ENCODE measurements at places on chromosomes 13 and 19.

- peak; percentile 53 for DNase-seq
Measured at GRCh38 chr13:24683838-24684599, 3.8 kb downstream of the ATP12A start.

GRCh38 chr19:35274323-35274722 is 5.6 kb downstream of the USF2 start:
- no peak for DNase-seq

DNA sequence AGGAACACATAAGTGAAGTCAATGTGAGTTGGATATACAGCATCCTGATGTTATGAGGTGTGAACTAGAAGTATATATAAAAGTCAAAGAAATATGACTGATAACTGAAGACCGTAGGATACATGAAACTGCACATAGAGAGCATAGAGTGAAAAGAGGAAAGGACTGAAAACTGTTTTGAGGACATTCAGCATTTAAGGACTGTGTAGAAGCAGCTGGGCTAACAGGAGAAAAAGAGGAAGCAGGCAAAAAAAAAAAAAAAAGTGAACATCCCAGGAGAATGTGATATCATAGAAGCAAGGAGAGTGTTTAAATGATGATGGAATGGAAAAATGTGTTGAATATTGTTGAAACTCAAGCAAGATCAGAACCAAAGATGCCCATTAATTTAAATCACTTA is 363.5 kb downstream of the PCDH20 start:
- no peak for DNase-seq

GRCh38 chr19:17052439-17052838 is 22.8 kb downstream of the HAUS8 start:
- DNase-seq: peak; percentile 43

- no peak for DNase-seq
Measured at GRCh38 chr19:6034512-6034911, 56.6 kb upstream of the RANBP3 start.

GRCh38 chr19:38543807-38544568 is 73.8 kb downstream of the MAP4K1 start:
- peak; percentile 63 for DNase-seq

DNA sequence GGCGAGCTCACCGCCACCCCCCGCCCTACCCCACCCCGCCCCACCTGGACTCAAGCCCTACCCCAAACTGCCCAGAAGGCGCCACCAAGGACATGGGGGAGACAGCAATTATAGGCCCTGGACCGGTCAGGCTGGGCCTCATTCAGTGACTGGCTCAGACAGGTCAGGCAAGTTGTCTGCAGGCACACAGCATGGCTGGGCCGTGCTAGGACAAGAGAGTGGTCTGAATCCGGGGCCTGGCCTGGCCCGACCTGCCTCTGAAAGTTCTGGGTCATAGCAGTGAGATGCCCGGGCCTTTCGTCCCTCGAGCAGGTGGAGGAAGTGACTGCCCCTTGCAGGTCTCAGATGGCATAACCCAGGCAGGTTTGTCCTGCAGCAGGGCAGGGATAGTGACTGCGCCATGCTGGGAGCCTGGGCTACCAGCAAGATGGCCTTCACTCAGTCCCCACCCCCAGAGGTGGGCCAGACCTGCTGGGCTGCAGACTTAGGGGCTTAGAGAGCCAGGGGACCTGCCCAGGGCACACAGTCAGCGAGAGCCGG is 21.0 kb downstream of the COMP start:
- no peak for DNase-seq

- no peak for DNase-seq
Measured at GRCh38 chr13:37531049-37531448, 67.5 kb downstream of the POSTN start.

DNA sequence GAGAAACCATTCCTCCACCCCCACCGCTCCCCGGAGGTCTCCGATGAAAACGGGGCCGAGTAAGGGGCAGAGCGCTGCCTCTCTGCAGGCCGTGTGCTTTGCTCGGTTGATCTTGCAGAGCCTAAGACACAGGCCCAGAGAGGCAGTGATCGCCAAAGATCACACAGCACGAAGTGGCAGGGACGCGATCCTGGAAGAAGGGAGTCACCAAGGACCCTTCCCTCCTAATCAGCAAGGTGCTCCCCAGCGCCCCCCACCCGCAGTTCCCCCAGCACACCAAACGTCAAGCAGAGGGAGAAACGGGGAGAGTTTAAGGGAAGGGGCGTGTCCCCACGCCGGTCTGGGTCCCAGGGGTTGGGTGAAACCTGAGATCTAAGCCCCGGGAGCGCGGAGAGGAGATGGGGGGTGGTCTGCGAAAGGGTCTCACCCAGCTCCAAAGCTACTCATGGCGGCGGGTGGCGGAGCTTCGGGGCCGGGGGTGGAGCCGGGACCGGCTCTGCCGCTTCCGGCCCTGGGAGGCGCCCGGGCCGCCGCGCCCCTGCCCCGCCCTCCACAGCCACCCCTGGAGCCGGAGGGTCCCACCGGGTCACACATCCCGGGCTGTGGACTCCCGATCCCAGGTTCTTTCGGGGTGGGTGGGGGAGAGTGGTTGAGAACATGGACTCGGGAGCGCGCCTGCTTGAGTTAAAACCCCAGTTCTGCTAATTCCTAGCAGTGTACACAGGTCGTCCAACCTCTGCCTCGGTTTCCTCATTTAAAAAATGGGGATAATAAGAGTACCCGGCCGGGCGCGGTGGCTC is at the start of gene EML2:
EML2 (minus strand) TSS at position 468 of the 800 bp plus-strand sequence; CDS start at position 447, 21 bp downstream.
- peak; percentile 48 for DNase-seq

- no peak for DNase-seq
Measured at GRCh38 chr19:28726533-28727479, 486.1 kb downstream of the UQCRFS1 start.

- peak; percentile 15 for DNase-seq
Measured at GRCh38 chr13:99124794-99125316, 75.8 kb upstream of the UBAC2 start.

- DNase-seq: no peak
Measured at GRCh38 chr13:99056381-99057014, 78.6 kb upstream of the DOCK9 start.

- DNase-seq: no peak
Measured at GRCh38 chr19:11269408-11269807, 7.1 kb upstream of the DOCK6 start.
